SJCRH30 (cell line): ENCODE measurements at places on chromosomes 6 and 20. TPM values are rescaled to one million over a fixed set of nuclear protein-coding genes. Genes with fewer than 3 reads are reported as not detected.

MMP24 gene
- total RNA-seq, result not detected in 2 replicates

FUT9 gene
- not detected in 2 replicates for total RNA-seq

ID1 gene
- total RNA-seq, result 71.6 and 73.9 TPM in 2 replicates

CMTR1 gene
- 39.1 and 45.2 TPM in 2 replicates for total RNA-seq

MMUT gene
- 12.2 and 14.6 TPM in 2 replicates for total RNA-seq

TOX2 gene
- total RNA-seq, result 7.9 and 10.1 TPM in 2 replicates

LY6G6D gene
- not detected in 2 replicates for total RNA-seq

TMEM14B gene
- total RNA-seq, result 68.8 and 73.7 TPM in 2 replicates

SLC35D3 gene
- total RNA-seq, result 0.05 and 0.06 TPM in 2 replicates

MGME1 gene
- total RNA-seq, result 27.8 and 28.6 TPM in 2 replicates

PPP1R16B gene
- total RNA-seq, result 34.0 and 36.5 TPM in 2 replicates

ATP5F1E gene
- total RNA-seq, result 124 and 133 TPM in 2 replicates

PTK6 gene
- total RNA-seq, result 1.4 TPM in 2 replicates

CDSN gene
- total RNA-seq, result 0.06 TPM in 1 of 2 replicates, not detected in the other

DNA sequence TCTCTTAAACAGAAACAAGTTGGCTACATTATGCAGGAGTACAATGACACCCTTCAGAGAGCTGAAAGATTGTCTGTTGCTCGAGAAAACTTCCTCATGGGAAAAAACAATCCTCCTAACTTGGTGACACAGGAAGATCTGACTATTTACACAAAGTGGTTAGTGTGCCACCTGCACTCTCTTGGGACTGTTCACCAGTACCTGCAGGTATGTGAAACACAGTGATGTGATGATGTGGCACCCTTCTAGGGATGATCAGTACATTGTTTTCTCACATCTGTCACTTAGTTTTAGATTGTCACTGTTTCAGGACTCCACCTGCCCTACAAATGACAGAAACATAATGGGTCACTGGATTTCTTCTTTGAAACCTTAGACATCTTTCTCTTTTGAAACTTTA lies 101.8 kb downstream of the CEP57L1 start:
- DNase-seq, result no peak

GRCh38 chr20:45470262-45470931 lies 844 bp downstream of the WFDC2 start:
- peak; percentile 80 for DNase-seq

GRCh38 chr6:16751251-16751946 lies 9.9 kb downstream of the ATXN1 start:
- no peak for DNase-seq

- no peak for DNase-seq
Measured at GRCh38 chr6:7591770-7592169, 1.8 kb downstream of the SNRNP48 start.

GRCh38 chr20:40632346-40632976 lies 56.6 kb downstream of the MAFB start:
- DNase-seq, result no peak

GRCh38 chr20:3276680-3277015 lies 37.7 kb upstream of the SLC4A11 start:
- peak; percentile 54 for DNase-seq

GRCh38 chr6:61751986-61752385 lies 534.0 kb downstream of the KHDRBS2 start:
- no peak for DNase-seq

- no peak for DNase-seq
Measured at GRCh38 chr6:3569816-3570215, 113.0 kb upstream of the SLC22A23 start.

DNA sequence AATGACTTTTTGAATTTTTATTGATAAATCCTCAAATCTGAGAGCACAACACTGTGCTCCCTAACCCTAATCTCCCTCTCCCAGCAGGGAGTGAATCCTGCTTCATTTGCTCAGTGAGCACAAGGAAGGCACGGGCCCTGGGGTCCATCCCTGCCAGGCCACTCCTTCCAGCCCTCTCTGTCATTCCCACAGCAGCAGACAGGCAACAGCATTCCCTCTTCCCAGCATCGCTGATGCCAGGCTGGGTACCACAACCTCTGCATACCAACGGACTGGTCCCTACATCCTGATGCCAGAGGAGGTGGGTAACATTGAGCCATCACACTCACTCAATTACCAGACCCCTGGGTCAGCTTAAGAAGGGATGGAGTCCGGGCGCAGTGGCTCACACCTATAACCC lies 34.2 kb downstream of the MRPL14 start:
- no peak for DNase-seq

GRCh38 chr6:155782320-155782731 lies 326.7 kb upstream of the NOX3 start:
- DNase-seq, result no peak

DNA sequence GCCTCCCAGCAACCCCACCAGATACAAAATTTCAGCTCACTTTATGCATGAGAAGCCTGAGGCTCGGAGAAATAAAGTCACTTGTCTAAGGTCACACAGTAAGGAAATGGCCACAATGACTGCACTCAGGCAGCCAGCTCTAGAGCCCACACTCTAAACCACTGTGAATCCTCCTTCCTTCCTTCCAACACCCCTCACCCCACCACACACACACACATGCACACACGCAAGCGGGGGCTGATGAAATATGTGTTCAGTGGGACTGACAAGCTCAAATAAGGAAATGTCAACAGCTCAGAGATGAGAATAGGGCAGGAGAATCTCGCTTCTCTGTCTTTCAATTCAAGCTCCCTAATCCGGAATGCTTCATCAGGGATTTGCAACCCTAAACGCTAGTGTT lies 6.0 kb upstream of the BPIFA1 start:
- DNase-seq, result no peak

DNA sequence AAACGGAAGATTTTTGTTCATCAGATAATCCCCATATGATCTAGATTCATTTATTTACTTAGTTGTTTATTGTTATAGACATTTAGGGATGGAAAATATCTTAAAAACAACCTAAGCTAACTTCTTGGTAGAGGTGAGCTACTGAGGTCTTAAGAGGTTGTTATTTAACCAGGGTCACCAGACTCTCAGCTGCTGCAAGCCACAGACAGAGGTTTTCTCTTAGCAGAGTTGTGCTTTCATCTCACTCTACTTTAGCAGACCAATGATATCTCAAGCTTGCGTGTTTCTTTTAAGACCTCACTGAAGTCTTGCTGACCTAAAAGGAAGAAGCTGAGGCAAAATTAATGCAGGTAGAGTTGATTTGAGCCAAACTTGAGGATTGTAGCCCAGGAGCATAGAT lies 43.6 kb downstream of the NCOA7 start:
- no peak for DNase-seq

DNA sequence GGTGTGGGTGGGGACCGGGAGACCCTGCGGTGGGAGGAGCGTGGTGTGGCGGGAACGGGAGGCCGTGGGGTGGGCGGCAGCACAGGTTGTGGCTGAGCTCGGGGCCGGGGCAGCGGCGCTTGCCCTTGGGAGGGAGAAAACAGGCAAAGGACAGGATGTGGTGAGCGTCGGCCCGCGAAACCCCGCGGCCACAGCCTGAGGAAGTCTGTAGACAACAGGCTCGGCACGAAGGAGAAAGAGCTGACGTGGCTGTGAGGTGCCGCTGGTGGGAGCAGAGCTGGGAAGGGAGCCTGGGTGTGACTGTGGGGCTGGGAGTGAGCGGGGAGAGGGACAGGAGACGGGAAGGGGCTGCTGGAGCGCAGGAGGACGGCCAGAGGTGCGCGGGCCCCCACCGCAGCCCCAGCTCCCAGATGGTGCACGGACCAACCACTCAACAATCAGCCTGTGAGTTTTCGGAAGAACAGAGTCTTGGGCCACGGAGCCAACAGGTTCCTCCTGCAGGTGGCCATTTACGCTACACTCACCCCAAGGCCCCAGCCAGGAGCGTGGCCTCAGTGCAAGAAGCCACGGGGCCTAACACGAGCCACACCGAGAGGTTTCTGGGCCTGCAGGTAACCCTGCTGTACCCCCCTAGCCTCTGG lies 202.8 kb downstream of the DLL1 start:
- DNase-seq, result no peak

GRCh38 chr6:165961233-165961632 lies 206.4 kb downstream of the TBXT start:
- peak; percentile 19 for DNase-seq

DNA sequence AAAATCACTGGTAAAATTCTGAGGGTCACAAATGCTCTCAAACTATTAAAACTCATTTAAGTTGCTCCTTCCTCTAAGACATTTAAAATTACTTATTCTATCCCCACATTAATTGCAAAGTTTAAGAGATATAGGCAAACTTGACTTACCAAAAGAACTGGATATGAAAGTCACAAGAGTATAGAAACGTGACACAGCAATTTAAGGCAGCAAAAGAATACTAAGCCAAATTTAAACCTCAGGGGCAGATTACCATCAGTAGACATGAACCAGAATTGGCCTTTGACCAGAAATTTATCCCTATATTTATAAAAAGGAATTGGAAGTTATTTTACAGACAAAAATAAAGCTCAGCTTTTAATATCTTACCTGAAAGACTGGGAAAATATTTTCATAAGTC lies 56.0 kb downstream of the MAP3K7 start:
- no peak for DNase-seq

GRCh38 chr6:141309295-141309694 lies 823.4 kb upstream of the GJE1 start:
- DNase-seq, result peak; percentile 4

DNA sequence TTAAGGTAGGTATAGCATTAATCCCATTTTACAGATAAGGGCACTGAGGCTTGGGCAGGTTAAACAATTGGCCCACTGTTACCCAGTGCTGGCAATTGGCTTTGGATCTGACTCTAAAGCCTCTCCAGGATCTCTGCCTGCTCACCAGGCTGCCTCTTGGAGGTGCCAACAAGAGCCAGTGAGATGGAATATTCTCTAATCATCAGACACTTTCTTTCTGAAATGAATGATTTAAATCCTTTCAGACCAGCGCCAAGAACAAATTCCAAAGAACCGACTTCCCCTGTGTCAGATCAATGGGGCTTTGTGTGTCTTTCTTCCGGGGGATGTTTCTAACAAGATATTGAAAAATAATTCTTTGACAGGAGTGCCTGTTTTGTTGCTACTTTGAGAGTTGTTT lies 23.6 kb downstream of the CYP39A1 start:
- DNase-seq, result no peak

DNA sequence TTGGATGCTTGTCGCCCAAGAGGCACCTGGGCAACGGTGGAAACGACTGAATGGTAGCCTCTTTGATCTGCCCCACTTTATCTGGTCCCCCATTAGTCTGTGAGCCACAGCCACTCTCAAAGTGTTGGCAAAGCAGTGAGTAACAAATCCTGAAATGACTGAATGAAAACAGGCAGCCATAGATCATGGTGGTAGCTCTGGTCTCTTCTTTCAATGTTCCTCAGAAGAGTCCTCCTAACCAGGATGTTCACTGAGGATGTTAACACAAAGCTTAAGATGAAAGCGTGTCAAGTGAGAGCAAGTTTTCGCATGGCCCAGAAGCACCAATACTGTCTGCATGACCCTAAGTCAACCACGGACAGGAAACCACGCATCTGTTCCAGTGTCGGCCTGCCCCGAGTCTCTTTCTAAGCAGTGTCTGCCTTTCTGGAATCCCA lies 107.3 kb downstream of the IRF4 start:
- peak; percentile 47 for DNase-seq

- DNase-seq, result no peak
Measured at GRCh38 chr6:135798751-135799515, 52.6 kb upstream of the PDE7B start.

DNA sequence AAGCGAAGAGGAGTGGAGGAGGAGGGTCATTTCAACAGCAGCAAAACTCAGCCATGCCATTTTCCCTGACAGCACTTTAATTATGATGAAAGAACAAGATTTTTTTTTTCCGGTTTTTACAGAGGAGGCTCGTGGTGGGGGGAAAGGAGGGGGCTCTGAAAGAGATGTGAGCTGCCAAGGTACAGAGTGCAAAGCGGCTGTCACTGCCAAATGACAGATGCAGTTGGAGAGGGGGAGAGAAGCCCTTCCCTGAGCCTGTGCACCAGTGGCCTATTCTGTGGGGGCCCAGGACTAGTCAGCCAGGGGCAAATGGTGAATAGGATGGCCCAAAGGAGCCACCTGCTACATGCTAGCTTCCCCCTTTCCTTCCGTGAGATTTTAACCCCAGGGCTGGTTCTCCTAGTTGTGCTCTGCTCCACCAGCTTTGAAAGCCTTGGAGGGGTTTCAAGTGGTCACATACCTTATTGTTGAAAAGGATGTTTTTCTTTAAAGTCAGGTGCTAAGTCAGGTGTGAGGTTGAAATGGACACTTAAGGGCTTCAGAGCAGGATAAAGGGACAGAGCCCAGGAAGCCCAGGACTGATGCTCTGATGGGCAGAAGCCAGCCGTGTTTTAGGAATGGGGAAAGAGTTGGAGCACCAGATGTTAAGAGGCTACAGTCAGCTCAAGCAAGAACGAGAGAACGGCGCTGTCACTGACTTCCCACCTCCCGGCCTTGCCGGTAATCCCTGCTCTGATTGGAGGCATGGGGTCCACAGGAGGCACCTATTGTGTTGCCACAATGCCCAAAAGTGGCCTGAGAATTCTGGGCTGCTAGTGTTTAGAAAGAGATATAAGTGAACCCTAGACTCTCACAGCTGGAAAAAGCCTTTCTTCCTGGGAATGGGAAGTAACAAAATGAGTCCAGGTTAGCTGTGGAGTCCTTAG lies 24.8 kb downstream of the GNAS start:
- no peak for DNase-seq
